MCF 10A (cell line): ENCODE measurements at places on chromosomes 5 and 9.

- DNase-seq = no peak
Observed at GRCh38 chr9:127104581-127105311, 17.7 kb downstream of the ANGPTL2 start.

DNA sequence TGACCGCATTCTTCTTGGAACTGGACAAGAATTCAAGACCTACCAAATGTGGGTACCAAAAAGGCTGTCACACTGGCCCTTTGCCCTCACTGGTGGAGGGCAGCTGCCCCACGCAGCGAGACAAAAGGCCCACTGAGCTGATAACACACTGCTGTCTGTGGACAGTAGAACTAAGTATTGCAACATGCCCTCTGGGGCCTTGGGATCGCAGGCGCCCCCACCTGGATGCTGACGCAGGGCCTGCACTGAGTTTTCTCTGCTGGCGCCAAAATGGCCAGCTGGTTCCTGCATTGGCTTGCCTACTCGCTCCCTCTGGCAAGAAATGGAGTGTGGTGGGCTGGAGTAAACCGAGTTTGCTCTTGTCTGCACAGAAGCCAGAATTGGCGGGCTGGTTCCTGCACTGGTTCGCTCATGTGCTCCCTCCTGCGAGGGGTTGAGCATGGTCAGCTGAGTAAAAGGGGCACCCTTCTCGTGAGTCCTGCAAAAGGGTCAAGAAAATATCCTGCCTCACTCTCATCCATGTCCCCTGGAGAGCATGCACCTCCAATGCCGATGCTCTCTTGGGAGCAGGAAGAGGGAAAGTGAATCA is 55.7 kb downstream of the NXNL2 start:
- peak; percentile 48 for DNase-seq

DNA sequence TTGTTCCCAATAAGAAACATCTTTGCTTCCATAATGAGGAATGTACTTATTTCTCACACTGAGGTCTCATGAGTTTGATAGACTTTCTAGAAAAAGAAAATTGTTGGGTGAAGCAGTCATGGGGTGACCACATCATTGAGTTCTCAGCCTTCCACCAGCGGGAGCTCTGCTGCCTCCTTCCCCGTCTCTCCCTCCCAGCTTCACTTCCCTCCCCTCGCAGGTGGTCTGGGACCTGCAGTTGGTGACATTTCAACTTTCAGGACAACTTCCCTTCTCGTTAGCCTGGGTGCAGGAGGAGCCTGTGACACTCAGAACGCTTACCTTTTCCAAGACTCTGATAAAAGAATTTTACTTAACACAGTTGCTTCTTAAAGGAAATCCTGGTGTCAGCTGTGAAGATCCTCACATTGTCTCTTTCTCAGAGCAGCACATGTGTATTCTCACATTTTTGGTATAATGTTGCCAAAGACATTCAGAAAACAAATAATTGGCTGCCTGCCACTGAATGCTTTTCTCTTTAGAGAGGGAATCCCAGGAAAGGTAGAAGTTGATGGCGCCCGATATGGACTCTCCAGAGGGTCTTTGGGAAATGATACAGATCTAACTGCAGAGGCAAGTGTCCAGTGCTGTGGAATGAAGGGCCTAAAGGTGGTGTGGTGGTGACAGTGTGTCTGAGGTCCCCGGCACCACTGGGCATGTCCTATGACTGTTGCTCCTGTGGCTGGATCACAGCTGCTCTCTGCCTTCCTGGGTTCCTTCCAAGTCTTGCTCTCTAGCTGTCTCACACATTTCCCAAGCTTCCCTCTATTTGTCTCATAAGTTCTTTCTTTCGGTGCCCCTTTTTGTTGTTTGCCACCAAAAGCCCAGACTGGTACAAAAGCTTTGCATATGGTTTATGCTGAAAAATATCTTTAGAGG is 238.1 kb downstream of the GAS1 start:
- no peak for DNase-seq

DNA sequence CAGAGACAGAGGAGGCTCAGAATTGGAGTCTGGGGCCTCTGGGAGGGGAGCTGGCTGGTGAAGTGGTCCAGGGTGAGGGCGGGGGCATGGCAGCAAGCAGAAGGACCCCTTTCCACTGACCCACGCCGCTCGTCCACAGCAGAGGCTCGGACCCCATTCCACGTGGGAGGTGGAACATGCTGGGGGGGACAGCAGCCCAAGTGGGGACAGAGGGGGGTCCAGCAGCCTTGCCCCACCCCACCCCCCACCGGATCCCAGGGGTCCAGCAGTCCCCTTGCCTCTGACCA is 25.4 kb upstream of the NKD2 start:
- DNase-seq = no peak
